Activated T-helper 9 cell treated with anti-CD3 and anti-CD28 coated beads, Interleukin-2, amount 50 U/mL, for 16 hours (primary cell): ENCODE measurements at places on chromosomes 2 and 18.

GRCh38 chr2:98806236-98806697 lies 75.3 kb upstream of the MGAT4A start:
- no peak for DNase-seq

DNA sequence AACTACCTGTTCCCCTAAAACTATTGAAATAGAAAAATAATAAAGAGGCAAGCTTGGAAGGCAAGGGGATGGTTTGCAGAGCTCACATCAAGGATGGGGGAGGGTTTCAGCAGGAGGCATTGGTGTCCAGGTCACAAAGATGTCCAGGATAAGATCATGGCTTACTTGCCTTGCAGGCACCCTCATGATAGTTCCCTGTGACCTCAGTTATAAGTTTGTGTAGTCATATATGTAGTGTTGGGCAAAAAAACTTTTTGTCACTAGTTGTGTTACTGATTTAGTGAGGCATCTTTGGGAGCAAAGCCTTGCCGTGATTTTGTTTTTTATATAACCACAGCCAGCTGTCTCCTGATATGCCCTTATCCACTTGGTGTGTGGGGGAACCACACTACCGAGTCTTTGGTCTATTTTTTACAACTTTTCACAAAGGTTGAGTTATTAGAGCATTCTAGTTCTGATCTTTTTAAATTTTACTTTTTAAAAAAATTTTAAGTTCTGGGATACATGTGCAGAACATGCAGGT lies 53.3 kb downstream of the IL1R2 start:
- DNase-seq = no peak

GRCh38 chr2:169509298-169509885 lies at the start of gene KLHL41:
KLHL41 (plus strand) TSS chr2:169509702; CDS start chr2:169509779, 77 bp downstream.
- no peak for DNase-seq

DNA sequence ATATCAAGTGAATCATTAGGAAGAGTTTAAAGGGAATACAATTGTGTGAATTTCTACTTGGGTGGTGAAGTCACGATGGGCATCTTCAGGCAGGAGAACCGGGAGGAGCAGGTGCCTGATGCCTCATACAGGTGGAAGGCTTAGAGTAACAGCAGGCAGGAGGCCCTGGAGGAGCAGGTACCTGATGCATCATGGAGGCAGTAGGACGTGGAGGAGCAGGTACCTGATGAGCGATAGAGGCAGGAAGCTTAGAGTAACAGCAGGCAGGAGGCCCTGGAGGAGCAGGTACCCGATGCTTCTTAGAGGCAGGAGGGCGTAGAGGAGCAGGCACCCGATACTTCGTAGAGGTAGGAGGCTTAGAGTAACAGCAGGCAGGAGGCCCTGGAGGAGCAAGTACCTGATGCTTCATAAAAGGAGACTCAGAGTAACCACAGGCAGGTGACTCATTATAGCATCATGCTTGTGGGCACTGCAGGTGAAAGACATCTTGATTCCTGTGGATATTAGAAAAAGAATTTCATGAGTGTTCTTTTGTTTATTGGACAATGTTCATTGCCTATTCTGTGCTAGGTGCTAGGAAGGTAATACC lies 133.9 kb downstream of the ATP9B start:
- peak; percentile 13 for DNase-seq

DNA sequence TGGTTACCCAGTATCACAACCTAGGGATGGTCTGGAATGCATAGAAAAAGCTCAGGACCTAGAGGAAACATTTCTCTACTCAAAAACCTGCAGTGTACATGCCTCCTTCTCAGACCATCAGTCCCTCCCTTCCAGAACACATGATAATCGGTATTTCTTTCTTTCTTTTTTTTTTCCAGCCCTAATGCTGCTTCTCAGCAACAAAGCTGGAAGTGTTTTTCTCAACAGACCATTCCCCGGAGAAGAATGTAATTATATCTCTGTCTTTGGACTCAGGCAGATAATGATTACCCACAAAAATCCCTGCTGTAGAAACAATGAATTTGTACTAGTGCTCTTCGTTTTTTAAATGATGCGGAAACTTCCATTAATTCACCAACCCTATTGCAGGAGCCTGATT lies 44.1 kb upstream of the NDUFV2 start:
- no peak for DNase-seq

DNA sequence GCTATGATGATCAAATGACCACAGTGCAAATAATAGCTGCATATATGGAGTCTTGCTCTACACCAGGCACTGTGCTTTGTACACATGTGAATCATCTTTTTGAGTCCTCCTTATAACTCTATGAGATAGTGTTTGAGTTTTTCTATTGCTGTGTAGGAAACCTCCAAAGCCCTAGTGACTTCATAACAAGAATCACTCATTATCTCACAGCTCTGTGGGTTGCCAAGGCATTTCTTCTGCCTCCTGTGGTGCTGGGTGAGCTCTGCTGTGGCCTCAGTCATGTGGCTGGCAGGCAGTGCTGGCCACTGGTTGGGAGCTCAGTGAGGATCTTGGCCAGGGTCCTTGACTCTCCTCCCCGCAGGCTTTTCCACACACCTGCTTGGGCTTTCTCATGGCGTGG lies 153.4 kb downstream of the CAPN13 start:
- DNase-seq = no peak

DNA sequence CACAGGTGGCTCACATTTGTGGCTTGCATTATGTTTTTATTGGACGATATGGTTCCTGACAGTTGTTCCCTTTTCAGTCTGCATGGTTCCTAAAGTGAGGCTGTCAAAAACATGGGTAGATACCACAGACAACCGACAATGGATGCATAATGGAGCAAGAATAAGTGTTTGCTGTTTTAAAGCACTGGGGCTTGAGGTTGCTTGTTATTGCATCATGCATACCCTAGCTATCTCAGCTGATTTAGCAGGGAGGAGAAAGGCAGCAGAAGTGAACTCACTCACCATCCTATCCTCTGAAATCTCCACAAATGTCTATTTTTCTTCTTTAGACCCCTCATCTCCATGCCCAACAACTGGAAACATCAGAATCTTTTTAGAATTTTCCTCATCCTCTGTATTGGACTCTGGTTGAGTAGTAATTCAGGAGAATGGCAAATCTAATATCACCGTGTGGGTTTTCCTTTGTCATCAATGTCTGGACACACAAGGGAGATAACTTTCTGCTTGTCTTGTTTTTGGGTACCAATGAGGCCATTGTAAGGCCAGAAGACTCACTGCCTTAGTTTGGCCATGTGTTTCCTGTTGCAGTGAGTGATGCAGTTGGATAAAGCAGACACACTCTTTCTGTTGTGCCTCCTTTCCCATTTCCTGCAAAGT lies 46.7 kb downstream of the FBXO48 start:
- DNase-seq = no peak

GRCh38 chr2:239693761-239694415 lies 293.1 kb upstream of the HDAC4 start:
- no peak for DNase-seq

DNA sequence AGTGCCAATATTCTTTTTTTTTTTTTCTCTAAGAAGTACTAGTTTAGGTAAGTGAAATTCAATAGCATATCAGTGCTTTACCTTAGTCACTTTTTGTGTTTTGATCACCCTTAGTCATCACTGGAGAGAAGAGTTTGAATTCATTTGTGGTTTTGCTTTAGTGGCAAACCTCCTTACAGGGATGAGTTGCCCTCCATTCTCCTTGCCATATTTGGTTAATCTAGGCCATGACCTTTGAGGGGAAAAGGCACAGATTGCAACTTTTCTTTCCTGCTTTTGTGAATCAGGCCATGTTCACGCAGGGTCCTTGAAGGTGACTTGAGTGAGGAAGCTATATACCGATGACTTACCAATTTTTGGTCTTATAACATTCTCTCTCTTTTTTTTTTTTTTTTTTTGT lies 34.4 kb downstream of the PLEKHA3 start:
- peak; percentile 12 for DNase-seq

DNA sequence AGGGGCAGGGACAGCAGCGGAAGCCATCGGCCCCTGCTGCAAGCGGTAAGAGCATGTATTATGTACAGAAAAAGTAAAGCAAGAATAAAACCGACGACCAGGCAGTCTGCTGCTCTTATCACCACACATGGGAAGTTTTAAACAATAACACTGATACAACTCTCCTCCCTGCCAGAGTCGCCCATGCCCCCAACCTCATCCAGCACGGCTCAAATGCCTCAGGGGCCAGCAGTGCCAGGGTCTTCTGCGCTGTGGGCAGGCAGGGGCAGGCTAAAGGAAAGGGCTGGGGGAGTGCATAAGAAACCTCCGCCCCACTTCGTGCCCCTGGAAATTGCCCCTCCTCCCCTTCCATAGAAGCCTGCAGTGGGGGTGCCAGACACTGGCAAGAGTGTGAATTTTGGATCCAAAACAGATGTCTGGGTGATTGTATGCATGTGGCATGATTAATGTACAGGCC lies 10.1 kb downstream of the TEX51 start:
- DNase-seq = no peak

- no peak for DNase-seq
Observed at GRCh38 chr18:65924904-65925303, 174.1 kb downstream of the CDH7 start.

DNA sequence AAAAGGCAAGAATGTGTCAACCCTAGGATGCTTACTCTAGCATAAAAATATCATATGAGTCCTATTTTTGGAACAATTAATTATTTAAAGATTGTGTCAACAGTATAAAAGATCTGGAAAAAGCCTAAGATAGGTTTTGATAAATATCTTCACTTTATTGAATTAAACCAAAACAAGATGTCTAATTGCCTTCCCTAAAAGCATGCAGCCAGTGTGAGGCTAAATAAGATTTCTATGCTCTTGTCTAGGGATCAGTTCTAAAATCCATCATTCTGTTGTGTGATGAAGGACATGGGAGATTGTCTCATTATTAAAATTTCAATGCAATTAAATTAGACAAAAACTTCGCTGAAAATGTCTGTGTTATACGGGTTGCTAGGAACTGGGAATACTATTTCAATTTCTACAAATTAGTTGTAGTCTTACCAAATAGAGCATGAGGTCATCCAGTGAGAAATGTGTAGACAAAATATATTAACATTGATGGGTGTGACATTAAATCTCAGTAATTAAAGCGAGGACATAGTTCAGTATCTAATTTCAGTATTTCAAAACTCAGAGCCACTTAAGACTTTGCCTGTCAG lies 535.6 kb upstream of the FSIP2 start:
- no peak for DNase-seq

DNA sequence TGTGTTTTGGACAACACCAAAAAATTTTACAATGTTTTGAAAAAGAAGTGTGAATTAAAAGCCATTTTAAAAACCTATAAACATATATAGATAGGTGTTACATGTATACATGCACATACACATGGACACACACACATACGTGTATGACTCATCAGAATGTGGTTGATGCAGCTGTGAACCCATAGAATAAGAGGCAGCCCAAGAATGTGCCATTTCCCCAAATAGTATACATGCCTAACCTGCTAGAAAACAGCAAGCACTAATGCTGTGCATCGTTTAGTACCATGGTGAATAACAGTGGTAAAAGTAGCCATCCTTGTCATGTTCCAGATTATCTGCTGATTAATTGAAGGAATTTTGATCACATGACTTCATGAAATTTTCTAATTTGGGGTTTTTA lies 149.0 kb downstream of the DSEL start:
- no peak for DNase-seq
